ENCODE measurements at places on chromosomes 4 and X.

GRCh38 chrX:56793521-56794320, 64.7 kb downstream of the NBDY start:
- DNase-seq, result no peak

GRCh38 chrX:137425273-137425902, 140.5 kb upstream of the ZIC3 start:
- DNase-seq, result no peak

DNA sequence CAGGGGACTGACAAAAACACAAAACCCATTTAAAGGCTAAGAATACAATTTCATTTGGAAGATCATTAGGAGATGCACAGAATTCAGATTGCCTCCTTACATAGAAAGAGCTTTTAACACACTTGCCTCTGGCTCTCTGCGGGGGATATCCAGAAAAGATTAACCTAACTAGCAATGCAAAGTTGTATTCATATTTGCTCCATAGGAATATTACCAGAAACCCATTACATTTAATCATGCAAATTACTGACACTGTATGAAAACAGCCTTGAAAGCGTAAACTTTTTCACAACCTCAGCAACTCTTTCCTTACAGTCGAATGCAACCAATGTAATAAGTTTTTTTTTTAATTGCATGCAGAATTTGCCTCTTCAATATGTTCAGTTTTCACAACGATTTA, 1087.3 kb upstream of the PRKX start:
- no peak for DNase-seq

GRCh38 chrX:11273544-11273943, 19.7 kb upstream of the AMELX start:
- no peak for DNase-seq

DNA sequence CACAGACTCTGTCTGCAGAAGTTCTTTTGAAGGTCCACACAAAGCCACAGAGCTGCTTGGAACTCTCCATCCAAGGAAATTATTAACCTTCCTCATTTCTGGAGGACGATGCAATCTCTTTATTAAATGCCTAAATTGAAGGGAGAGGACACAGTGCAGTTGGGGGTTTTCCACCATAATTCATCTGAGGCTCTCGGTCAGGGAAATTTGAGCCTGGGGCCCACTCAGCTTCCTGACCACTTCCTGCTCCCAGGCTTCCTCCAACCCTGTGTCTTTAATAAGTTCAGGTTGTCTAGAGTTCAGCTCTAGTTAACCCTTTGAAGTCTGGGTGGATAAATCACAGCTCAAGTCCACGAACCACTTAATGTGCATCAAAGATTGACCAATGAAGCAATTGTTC, 58.5 kb downstream of the PRPS1 start:
- no peak for DNase-seq

- DNase-seq, result no peak
These were observed 31.5 kb downstream of the NOP14 start for GRCh38 chr4:2931512-2932301.

- no peak for DNase-seq
These were observed 282.9 kb downstream of the USP46 start for GRCh38 chr4:52376132-52376704.

DNA sequence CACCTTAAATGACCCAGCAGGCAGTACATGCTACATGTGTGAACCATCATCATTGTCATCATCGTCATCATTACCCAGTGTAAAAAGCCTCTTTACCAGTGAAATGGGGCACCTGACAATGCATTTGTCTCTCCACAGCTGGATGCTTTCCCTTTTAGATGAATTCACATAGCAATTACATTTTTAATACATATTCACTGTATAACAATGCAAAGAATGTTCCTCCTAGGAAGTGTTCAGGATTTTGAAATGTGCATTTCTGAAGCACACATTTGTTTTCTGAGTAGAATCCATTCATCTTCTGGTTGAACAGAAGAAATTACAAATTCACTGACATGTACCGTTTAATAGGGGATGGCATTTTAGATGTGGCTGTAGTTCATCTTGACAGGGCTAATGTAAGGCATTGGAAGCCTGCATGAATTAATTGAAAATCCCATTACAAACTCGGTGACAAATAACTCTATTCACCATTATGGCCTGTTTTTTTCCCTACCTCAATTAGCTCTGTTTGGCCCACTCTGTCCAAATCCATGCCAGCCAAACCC, 111.1 kb downstream of the SH3RF1 start:
- no peak for DNase-seq

DNA sequence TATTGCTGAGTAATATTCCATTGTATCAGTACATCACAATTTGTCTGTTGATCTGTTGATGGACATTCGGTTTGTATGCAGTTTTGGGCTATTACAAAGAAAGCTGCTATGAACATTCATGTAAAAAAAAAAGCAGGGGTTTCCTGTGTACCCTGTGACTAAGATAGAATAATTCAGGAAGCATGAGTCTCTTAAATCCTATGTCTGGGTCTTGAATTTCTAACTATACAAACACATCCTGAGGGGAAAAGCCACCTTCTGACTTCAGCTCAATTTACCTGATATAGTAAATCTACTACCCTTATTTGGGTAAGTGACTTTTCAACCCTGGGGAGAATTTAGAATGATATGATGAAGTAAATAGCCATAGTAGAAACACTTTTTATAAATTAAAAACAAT, 94.6 kb upstream of the FUNDC1 start:
- no peak for DNase-seq

- DNase-seq, result no peak
These were observed 8.7 kb upstream of the PPP3CA start for GRCh38 chr4:101355767-101356702.

GRCh38 chrX:124726881-124727280, 380.5 kb downstream of the SH2D1A start:
- DNase-seq, result no peak
